ENCODE measurements at places on chromosomes 1 and 21.

GRCh38 chr1:210099921-210100320 is 132.7 kb upstream of the SERTAD4 start:
- peaks cover 2% of the 10 kb centered on the region for H3K27me3 ChIP-seq
- no peaks in the 10 kb centered on the region for H3K4me1 ChIP-seq
- no peak overlapping the region for H3K4me3 ChIP-seq
- no peaks in the 10 kb centered on the region for H3K36me3 ChIP-seq

DNA sequence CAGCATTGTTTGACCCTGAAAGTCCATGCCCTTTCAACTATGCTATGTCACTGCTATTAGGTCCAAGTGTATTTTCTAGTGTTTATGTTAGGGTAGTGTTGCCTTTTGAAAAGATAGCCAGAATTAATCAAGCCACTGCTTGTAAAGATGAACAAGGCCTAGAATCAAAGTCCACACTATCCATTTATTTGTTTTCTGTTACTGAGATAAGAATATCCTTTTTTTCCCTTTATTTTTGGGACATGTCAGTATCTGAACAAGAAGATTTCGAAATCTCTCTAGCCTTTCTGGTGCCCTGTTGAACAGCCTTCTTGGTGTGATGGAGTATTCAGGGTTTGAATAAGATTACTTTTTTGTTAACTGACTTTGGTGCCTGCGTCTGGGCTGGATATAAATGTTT is 16.7 kb downstream of the UBAP2L start:
- peaks cover 34% of the 10 kb centered on the region for H3K4me1 ChIP-seq
- H3K36me3 ChIP-seq: peaks cover 70% of the 10 kb centered on the region
- no peak for DNase-seq
- H3K4me3 ChIP-seq: no peak overlapping the region
- no peaks in the 10 kb centered on the region for H3K27me3 ChIP-seq
- H3K27ac ChIP-seq: no peak overlapping the region

- H3K27me3 ChIP-seq: peaks cover 2% of the 10 kb centered on the region
- H3K4me1 ChIP-seq: no peaks in the 10 kb centered on the region
- H3K27ac ChIP-seq: no peak overlapping the region
- no peak overlapping the region for H3K4me3 ChIP-seq
Observed at GRCh38 chr21:22754746-22755145, 1756.5 kb downstream of the NCAM2 start.

DNA sequence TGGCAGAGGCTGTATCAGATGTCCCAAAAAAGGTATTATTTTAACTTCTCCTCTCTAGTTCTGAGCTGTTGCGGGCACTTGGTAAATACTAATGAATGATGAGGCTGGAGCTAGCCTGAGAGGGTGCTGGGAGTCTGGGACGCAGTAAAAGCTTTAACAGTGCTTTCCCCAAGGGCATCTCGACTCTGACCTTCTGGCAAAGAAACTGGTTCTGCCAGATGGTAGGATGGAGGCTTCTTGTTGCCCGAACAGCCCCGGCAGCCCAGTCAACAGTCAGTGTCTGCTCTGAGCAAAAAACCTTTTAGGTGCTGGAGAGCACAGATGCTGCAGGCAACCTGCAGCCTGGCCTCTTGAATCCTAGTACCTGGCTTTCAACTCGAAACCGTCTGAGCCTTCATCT is 2.5 kb upstream of the PNRC2 start:
- peak overlapping the region; percentile 27 for H3K27ac ChIP-seq
- peaks cover 23% of the 10 kb centered on the region for H3K36me3 ChIP-seq

DNA sequence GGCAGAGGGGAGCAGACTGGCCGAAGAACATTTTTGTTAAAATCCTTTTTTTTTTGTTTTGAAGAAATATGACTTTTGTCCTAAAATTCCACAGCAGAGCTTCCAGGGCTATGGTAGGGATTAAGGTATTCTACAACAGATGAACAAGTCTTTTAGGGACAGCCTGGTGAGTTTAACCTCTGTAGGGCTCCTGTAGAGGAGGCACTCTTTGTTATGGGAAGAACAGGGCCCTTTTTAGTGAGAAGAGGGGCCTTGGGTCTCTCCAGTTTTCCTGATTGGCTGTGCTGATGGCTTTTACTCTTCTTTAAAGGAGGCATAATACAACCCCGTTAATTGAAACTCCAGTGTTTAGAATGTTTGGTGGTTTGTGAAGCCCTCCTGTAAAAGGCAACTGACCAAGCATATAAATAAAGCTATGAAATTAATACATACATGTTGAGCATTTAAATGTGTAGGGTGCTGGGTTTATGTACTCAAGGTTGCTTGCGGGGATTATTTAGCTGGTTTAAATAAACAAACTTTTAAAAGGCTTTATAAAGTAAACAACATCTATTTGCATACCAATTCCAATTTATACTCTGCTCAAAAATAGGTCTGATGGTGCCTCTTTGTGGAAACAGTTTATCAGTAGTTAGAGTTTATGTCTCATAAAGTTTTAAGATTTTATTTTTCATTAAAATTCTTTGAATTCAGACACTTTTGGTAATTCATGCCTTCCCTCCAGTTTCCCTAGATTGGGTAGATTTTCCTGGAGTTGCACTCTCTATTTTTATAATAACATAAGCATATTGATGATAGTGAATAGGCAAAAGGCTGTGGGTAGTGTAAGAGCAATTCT is 46.5 kb downstream of the PBX1 start:
- no peaks in the 10 kb centered on the region for H3K4me1 ChIP-seq
- DNase-seq: no peak
- no peak overlapping the region for H3K4me3 ChIP-seq
- H3K27ac ChIP-seq: no peak overlapping the region
- H3K27me3 ChIP-seq: peaks cover 3% of the 10 kb centered on the region

- no peak overlapping the region for H3K27ac ChIP-seq
- no peak overlapping the region for H3K4me3 ChIP-seq
- no peaks in the 10 kb centered on the region for H3K36me3 ChIP-seq
- H3K27me3 ChIP-seq: peaks cover 7% of the 10 kb centered on the region
- no peak for DNase-seq
Observed at GRCh38 chr1:18817316-18817715, 42.1 kb downstream of the TAS1R2 start.

DNA sequence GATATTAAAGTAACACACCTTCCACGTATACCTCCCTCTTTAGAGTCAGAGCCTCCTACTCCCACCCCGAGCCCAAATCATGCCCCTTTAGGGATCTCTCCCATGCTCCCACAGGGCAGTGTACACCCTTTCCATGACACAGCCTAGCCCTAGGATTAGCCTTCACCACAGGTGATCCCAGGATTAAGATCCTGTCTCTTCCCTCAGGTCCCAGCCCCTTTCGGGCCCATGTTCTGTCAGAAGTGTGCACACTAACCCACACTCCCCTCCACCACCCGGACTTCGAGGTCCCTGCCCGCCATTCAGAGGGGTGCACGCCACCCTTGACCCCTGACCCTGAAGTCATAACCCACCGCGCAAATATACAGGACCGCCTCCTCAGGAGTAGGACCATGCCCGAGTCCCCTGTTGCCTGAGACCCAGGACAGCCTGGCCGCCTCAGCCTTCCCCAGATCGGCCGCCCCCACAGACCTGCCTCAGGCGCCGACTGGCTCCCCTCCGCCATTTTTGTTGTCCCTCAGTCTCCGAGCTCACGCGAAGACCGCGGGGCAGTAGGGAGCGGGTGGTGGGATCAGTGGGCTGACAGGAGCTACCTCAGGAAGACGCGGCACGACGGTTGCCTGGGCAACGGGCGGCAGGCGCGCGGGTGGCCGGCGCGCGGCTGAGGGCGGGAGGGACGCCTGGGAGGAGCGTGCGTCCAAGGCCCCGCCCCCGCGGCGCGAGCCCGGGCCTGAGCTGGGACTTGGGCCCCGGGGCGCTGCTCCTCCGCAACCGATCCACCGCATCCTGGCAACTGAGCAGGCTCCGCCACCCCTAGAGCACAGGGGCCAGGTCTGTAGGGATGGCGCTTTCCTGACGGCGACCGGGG is at the start of gene AGBL4:
Gene AGBL4 (minus strand): TSS at position 663 of the 868 bp plus-strand sequence.
- H3K27ac ChIP-seq: no peak within 1 kb of the TSS
- no peak within 1 kb of the TSS for H3K4me3 ChIP-seq
- no peaks in the 10 kb centered on the region for H3K4me1 ChIP-seq

DNA sequence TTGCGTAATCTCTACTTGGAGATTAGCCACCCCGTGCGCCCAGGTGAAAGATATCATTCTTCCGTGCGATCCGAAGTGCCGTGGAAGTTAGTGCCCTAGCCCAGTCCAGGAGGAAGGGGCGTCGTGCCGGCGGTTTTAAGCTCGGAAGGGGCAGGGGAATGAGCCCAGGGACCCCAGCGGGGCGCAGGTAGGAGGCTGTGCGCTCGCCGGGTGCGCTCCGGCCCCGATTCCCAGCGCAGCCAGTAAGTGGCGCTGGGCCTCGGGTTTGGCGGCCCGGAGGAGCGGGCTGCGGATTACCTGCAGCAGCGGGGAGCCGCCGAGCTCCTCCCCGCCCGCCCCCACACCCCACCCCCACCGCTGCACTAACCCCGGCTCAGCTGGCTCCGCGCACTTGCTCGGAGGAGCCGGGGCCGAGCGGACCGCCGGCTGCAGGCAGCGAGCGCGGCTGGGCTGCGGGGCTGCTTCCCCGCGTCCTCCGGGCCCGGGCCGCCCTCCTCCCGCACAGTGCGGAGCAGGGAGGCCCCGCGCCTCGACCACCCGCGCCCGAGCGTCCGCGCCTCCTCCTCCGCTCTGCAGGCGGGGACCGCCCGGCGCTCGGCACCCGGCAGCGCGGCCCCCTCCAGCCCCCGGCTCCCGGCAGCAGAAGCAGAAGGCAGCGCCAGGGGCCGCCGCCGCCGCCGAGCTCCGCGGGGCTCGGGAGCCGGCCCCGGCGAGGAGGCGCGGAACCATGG is at the start of gene RYR2:
Gene RYR2 (plus strand): TSS at position 390 of the 731 bp plus-strand sequence. CDS start 338 bp downstream, at position 728.
- H3K36me3 ChIP-seq: no peaks in the 10 kb centered on the region
- H3K4me3 ChIP-seq: peak within 1 kb of the TSS; percentile 32

GRCh38 chr1:229155472-229155871 is 115.4 kb upstream of the RAB4A start:
- H3K27me3 ChIP-seq: peaks cover 2% of the 10 kb centered on the region
- H3K4me1 ChIP-seq: peaks cover 15% of the 10 kb centered on the region
- H3K27ac ChIP-seq: no peak overlapping the region
- H3K36me3 ChIP-seq: no peaks in the 10 kb centered on the region
- no peak overlapping the region for H3K4me3 ChIP-seq

- no peaks in the 10 kb centered on the region for H3K27me3 ChIP-seq
- peaks cover 28% of the 10 kb centered on the region for H3K4me1 ChIP-seq
- H3K27ac ChIP-seq: peak overlapping the region; percentile 89
- no peak for DNase-seq
Observed at GRCh38 chr1:230270559-230271281, 155.4 kb downstream of the PGBD5 start.

DNA sequence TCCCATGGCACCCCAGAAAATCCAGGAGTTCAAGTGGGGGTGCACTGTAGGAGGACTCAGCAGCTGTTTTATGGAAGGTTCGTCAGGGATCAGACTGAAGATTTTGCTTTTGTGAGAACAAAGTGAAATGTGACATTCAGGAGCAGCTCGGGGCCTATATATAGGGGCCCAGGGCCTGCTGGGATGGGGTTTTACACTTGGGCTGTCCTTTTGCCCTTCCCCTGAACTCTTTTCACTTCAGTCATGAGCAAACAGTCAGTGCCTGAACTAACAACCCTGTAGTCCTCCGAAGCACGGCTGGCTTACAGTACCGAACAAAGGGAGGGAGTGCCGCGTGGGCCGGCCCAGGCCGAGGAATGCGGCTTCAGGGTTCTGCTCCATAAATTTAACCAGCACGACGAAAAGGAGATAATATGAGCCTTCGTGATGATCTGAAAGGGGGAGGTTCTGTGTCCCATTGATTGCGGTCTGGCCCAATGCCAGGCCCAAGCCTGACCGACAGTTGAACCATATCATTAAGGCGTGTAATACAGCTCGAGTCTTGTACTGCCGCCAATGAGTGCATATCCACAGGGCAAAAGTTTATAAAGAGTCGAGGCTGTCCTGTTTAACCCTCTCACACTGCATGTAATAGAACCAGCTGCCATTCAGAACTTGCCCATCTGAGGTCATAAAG is 139.9 kb downstream of the DHRS3 start:
- H3K4me1 ChIP-seq: peaks cover 88% of the 10 kb centered on the region
- peak overlapping the region; percentile 91 for H3K27ac ChIP-seq
- peaks cover 36% of the 10 kb centered on the region for H3K36me3 ChIP-seq
- H3K4me3 ChIP-seq: peak overlapping the region; percentile 68

- H3K4me3 ChIP-seq: no peak overlapping the region
- DNase-seq: no peak
- H3K27me3 ChIP-seq: peaks cover 12% of the 10 kb centered on the region
- H3K4me1 ChIP-seq: no peaks in the 10 kb centered on the region
- no peaks in the 10 kb centered on the region for H3K36me3 ChIP-seq
Observed at GRCh38 chr1:198117267-198117666, 39.5 kb upstream of the NEK7 start.

DNA sequence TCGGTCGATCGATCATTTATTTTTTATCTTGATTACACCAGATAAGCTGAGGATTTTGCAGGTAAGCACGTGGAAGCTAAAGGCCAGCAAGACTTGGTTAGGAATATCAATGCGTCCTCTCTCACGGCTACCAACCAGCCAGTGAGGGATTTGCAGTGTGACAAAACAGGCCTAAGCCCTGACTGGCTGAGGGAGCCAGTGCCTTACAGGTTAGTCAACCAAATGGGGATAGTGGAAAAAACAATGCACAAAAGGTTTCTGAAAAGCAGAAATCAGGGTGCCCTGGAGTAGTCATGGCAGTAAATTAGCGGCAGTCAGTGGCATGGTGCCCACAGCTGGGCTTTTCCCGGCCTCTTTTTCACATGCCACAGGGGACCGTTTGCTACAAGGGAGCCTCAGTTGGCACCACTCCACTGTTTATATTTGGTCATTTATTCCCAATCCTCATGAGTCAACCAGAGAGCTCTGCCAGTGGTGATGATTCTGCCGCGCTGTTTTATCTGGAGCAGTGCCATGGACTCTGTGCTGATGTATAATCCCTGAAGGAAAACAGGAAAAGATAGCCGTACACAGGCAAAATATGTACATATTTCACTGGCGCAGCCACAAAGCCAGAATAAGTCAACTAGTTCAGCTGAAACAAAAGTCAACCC is 167.6 kb downstream of the RHOU start:
- H3K27me3 ChIP-seq: peaks cover 23% of the 10 kb centered on the region
- H3K4me1 ChIP-seq: no peaks in the 10 kb centered on the region
- H3K36me3 ChIP-seq: no peaks in the 10 kb centered on the region
- H3K27ac ChIP-seq: no peak overlapping the region
- H3K4me3 ChIP-seq: no peak overlapping the region

GRCh38 chr1:6105218-6105679 is 59.6 kb downstream of the KCNAB2 start:
- no peak overlapping the region for H3K27ac ChIP-seq
- H3K27me3 ChIP-seq: peaks cover 8% of the 10 kb centered on the region
- DNase-seq: no peak
- no peaks in the 10 kb centered on the region for H3K36me3 ChIP-seq
- H3K4me3 ChIP-seq: no peak overlapping the region

All from activated T-helper 1 cell treated with anti-CD3 and anti-CD28 coated beads, Interleukin-12 subunit alpha, Interleukin-12 subunit beta, Interleukin-2, Interleukin-4 antibody, amounts not matched to agents 30 ng/mL and 10 ng/mL and 1 ng/mL, durations not matched to agents 14 hours and 24 hours and 36 hours (primary cell).